ENCODE measurements at places on chromosomes 5 and 9.

- no peak overlapping the region for H3K4me3 ChIP-seq
- H3K27ac ChIP-seq: no peak overlapping the region
- DNase-seq: no peak
- H3K36me3 ChIP-seq: no peaks in the 10 kb centered on the region
- peaks cover 5% of the 10 kb centered on the region for H3K4me1 ChIP-seq
These were observed 35.4 kb downstream of the PRLR start for GRCh38 chr5:35194635-35195471.

GRCh38 chr5:52073993-52074689 is 690.9 kb downstream of the ISL1 start:
- no peaks in the 10 kb centered on the region for H3K27me3 ChIP-seq
- H3K4me3 ChIP-seq: no peak overlapping the region
- DNase-seq: no peak
- no peak overlapping the region for H3K27ac ChIP-seq

DNA sequence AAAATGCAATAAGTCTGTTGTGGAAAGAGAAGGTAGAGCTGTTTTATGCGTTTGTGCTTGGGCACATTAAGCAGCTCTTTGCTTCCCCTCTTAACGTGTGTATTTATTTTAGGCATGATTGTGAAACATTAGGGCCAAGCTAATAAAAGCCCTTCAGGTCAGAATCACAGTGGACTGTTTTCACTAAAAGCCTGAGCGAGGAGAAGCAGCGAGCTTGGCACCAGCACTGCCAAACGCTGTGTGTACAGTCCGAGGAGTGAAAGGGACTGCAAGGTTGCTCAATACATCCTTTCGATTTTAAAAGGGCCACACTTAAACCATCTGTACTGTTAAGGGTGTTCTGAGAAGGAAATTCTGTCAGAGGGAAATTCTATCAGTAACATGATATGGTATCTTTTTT is 107.2 kb upstream of the CKMT2 start:
- no peak for DNase-seq
- H3K27me3 ChIP-seq: no peaks in the 10 kb centered on the region
- no peak overlapping the region for H3K4me3 ChIP-seq
- no peaks in the 10 kb centered on the region for H3K36me3 ChIP-seq
- H3K4me1 ChIP-seq: no peaks in the 10 kb centered on the region

DNA sequence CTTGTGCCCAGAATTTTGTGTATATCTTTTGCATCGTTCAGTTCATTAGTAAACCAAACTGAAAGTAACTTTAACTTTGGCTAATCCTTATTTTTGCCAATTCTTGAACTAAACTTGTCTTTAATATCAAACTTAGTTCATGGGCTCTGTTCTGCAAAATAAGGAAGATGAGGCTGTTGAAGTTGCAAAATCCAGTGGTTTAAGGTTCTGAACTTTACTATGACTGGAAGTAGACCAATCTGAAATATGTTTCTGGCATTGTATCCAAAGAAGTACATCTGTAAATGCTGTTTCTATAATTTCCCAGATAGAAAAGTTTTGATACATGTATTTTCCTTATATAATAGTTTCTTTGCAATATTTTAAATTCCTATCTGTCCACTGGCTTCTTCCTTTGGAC is 238.1 kb downstream of the CETN3 start:
- H3K4me3 ChIP-seq: no peak overlapping the region
- no peak for DNase-seq
- H3K27me3 ChIP-seq: no peaks in the 10 kb centered on the region
- peaks cover 3% of the 10 kb centered on the region for H3K4me1 ChIP-seq

DNA sequence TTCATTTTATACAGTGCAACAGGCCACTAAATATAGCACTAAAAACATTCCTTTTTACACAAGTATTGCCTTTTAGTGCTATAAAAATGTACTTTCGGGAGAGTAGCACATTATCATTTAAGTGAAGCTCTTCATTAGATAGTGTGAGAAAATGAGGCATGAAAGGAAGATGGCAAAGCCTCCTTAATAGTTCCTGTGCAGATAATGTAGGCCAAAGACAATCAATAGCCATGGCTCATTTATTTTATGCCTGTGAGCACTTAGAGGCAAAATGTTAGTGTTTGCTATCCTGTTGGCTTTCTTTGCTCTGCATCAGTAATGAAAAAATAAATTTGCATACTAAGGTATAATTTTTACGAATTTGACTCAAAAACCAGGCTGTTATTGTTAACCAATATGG is 929.5 kb upstream of the C9orf72 start:
- no peak for DNase-seq
- H3K36me3 ChIP-seq: peaks cover 7% of the 10 kb centered on the region
- H3K27ac ChIP-seq: no peak overlapping the region
- H3K27me3 ChIP-seq: no peaks in the 10 kb centered on the region
- no peaks in the 10 kb centered on the region for H3K4me1 ChIP-seq

GRCh38 chr9:121239071-121239470 is 28.9 kb upstream of the GSN start:
- no peaks in the 10 kb centered on the region for H3K27me3 ChIP-seq
- no peak overlapping the region for H3K4me3 ChIP-seq
- no peak overlapping the region for H3K27ac ChIP-seq
- H3K4me1 ChIP-seq: no peaks in the 10 kb centered on the region

- no peak overlapping the region for H3K4me3 ChIP-seq
- no peak for DNase-seq
- no peaks in the 10 kb centered on the region for H3K4me1 ChIP-seq
- no peaks in the 10 kb centered on the region for H3K27me3 ChIP-seq
- H3K27ac ChIP-seq: peak overlapping the region; percentile 25
- no peaks in the 10 kb centered on the region for H3K36me3 ChIP-seq
These were observed 102.7 kb downstream of the ADAMTS12 start for GRCh38 chr5:33788922-33789566.

- H3K4me1 ChIP-seq: no peaks in the 10 kb centered on the region
- H3K36me3 ChIP-seq: no peaks in the 10 kb centered on the region
- DNase-seq: no peak
- H3K27ac ChIP-seq: no peak overlapping the region
- H3K27me3 ChIP-seq: no peaks in the 10 kb centered on the region
These were observed 1.8 kb downstream of the MVB12B start for GRCh38 chr9:126328407-126328806.

GRCh38 chr5:105836887-105837286 is 1833.8 kb downstream of the EFNA5 start:
- no peaks in the 10 kb centered on the region for H3K36me3 ChIP-seq
- H3K27ac ChIP-seq: no peak overlapping the region
- DNase-seq: no peak
- H3K4me3 ChIP-seq: no peak overlapping the region
- H3K4me1 ChIP-seq: no peaks in the 10 kb centered on the region

DNA sequence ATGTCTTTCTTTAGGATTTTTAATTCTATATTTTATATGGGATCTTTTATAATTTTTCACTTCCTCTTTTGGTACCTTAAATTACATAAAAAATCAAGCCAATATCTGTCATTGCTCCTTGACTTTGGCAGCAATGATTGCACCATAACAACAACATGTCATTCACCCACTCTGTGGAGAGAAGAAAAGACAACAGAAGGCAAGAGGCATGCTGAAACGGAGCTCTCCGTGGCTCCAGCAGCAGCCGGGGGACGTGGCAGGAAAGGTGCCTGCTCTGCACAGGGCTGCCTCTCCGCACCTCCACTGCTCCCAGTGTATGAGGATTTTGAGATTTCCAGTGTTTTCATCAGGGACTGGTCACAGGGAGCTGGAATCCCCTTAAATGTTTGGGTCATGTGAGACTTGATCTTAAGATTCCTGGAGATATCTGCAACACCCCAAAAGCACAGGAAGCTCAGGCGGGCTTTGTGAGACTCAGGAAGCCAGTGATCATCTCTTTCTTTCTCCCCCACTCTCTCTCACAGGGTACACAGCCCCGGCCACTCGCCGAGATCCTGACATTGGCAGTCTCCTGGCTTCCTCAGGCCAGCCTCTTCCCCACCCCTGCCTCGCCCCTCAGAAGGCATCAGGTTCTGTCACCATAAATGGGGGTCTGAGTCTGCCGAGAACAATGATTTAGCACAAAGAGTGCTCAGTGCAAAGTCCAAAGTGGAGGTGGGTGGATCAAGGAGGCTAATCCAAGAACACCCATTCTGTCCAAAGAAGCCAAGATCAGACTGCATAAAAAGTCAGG is 74.6 kb downstream of the ACTL7B start:
- no peak overlapping the region for H3K27ac ChIP-seq
- peak overlapping the region; percentile 5 for H3K4me3 ChIP-seq
- H3K36me3 ChIP-seq: no peaks in the 10 kb centered on the region
- H3K4me1 ChIP-seq: no peaks in the 10 kb centered on the region

DNA sequence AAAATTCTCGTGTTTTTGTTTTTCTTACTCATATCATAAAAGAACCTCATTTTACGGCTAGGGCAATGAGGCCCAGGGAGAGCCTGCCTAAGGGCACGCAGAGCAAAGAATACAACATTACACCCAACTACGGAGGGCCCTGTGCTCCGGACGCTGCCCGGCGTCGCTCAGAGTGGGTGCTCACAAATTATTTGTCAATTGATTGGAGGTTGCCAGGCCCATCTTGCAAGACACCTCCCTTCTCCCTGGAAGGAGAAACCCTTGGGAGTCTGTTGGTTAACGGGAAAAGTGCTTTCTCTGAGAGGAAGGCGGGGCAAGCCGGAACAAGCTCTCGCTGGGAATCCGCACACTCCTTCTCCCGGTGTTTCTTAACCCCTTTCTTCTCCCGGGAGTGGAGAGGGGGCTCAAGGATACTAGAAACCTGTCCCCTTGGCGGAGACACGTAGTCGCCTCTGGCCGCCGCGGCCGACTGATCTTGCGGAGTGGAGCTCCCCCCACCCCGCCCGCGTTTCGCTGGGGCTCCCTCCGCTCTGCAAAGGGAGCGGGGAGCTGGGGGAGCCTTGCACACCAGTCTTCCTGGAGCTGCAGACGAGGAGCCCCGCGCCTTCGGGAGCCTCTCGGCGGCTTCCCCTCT is 599.3 kb upstream of the SGCD start:
- no peak for DNase-seq
- peaks cover 50% of the 10 kb centered on the region for H3K27me3 ChIP-seq
- no peaks in the 10 kb centered on the region for H3K36me3 ChIP-seq
- peaks cover 6% of the 10 kb centered on the region for H3K4me1 ChIP-seq
- H3K27ac ChIP-seq: no peak overlapping the region

DNA sequence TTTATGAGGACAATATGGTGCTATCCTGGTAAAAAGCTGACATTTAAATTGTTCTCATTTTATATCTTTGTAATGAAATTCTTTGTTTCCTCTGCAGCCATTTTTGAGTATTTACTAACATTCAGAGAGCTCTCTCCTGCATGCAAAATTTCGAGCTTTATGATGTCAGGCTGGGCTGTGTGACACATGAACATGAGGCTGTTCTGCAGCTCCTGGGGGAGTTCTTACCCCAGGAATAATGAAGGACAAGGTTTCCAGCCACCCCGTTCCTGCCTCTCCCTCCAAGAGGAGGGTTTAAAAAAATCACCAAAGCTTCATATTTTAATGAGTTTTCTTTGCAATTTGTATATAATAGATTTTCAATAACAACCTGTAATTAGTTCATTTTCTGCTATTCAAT is 252.4 kb downstream of the HSPA4 start:
- H3K27me3 ChIP-seq: no peaks in the 10 kb centered on the region
- DNase-seq: no peak
- H3K4me3 ChIP-seq: no peak overlapping the region
- no peaks in the 10 kb centered on the region for H3K4me1 ChIP-seq
